ENCODE measurements at places on chromosomes 1 and 21.

DNA sequence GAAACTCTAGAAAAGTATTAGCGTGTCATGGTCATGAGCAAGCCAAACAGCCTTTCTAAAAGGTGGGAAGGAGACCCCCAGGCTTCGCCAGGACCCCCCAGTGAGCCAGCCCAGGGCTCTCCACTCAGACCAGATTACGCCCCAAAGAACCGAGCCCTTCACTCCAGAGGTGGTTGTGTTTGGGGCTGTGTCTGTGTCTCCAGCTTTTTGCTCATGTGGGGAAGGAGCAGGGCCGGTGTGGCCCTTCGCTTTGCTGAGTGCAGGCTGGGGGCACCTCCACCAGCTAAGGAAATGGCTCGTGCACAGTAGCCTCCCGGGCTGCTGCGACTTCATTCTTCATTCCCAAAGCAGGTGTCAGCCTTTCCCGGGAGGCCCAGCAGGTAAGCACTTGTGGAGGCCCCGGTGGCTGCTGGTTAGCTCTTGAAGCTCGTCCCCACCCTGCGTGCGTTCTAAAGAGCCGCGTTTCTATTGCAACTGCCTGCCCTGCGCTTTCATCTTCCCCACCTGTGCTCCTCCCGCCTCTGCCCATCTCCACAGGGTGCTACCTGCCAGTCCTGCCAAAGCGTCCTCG lies 531 bp downstream of the TSPEAR start:
- no peak for DNase-seq

DNA sequence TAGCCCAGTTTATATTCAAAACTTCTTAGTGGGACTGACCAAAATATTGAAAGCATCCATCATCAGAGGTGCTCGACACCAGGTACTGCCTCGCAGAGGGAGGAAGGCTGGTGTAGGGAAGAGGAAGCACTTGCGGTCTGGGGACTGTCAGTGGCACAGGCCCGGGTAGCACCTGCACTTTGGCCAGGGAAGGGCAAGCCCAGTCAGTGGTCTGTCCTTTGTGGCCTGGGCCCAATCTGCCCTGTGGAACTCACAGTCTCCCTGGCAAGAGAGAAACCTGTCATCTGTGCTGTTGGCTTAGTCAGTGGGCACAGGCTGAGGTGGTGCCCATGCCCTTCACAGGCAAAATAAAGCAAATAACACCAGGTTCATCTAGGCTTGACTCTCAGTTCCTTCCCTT lies 77.4 kb downstream of the SYT6 start:
- no peak for DNase-seq

GRCh38 chr1:66262208-66262963 lies 271.6 kb upstream of the SGIP1 start:
- no peak for DNase-seq

GRCh38 chr1:168236836-168237611 lies 11.2 kb downstream of the SFT2D2 start:
- DNase-seq = no peak

DNA sequence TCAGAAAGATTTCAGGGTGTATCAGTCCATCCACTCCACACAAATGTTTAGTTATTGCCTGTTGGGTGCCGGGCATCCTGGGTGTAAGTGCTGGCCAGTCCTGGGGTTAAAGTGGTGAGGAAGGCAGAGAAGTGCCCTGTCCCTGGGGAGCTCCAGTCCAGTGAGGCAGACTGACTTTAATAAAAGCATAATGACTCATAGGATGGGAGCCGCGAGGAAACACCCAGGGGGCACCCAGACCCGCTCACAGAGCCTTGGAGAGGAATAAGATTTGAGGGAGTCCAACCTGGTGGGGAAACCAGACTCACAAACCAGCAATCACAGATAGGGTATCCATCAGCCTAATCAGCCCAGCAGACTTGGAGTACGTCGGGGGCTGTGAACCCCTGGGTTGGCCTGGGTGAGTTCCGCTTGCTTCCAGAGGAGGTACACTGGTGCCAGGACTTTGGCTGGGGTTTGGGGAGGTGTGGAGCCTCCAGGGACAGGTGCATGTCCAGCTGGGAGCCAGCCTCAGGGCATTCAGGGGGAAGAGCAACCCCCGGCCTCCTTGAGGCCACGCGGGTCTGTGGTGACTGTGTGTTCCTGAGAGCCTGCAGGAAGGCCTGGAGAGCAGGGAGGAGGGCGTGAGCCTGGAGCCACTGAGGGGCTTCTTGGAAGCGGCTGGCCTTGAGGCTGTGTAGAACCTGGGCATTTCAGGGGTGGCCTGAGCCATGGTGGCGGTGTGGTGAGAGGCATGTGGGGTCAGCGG lies 3.7 kb downstream of the PEAR1 start:
- DNase-seq = no peak

GRCh38 chr1:159009704-159010361 lies at the start of gene IFI16:
TSS of gene IFI16 (plus strand) at chr1:159009907. CDS start at chr1:159014681, 4,774 bp downstream.
- peak; percentile 16 for DNase-seq

GRCh38 chr1:87650306-87650705 lies 321.6 kb downstream of the LMO4 start:
- no peak for DNase-seq

GRCh38 chr1:26044971-26045721 lies 772 bp downstream of the SLC30A2 start:
- no peak for DNase-seq
